ENCODE measurements at places on chromosomes 4 and X. TPM values are rescaled to one million over a fixed set of nuclear protein-coding genes. Genes with fewer than 3 reads are reported as not detected.

Gene EDA2R
- 1.4 TPM for total RNA-seq

Gene GALNTL6
- total RNA-seq = not detected

- DNase-seq = no peak
Measured at GRCh38 chrX:68831405-68832100, 2.7 kb downstream of the EFNB1 start.

GRCh38 chr4:30755346-30755745 lies 35.2 kb downstream of the PCDH7 start:
- no peak for DNase-seq

GRCh38 chr4:131974730-131975129 lies 1174.4 kb upstream of the PCDH10 start:
- DNase-seq = no peak

DNA sequence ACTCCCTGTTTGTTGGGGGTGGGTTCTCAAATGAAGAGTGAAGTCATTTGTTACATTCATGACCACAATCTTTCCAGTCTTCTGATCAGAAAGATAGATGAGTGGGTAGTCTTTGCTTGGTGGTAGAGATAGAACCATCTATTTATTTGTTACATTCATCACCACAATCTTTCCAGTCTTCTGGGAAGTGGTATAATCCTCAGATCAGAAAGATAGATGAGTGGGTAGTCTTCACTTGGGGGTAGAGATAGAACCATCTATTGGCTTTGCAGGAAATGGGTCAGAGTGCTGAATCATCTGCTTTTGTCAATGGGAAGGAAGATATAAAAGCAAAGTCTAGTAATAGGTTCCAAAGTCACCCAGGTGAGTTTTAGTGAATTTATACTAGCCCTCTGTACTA lies 64.2 kb upstream of the EPGN start:
- DNase-seq = no peak

Data from Right ventricle myocardium inferior (tissue), 1 donor.